ENCODE measurements at places on chromosomes 1 and 21. TPM values are rescaled to one million over a fixed set of nuclear protein-coding genes. Genes with fewer than 3 reads are reported as not detected.

- DNase-seq, result no peak
- H3K27ac ChIP-seq, result no peak overlapping the region
- no peaks in the 10 kb centered on the region for H3K36me3 ChIP-seq
- no peaks in the 10 kb centered on the region for H3K4me1 ChIP-seq
- no peaks in the 10 kb centered on the region for H3K27me3 ChIP-seq
- no peak overlapping the region for H3K4me3 ChIP-seq
Measured at GRCh38 chr21:39874206-39874605, 7.0 kb downstream of the PCP4 start.

DNA sequence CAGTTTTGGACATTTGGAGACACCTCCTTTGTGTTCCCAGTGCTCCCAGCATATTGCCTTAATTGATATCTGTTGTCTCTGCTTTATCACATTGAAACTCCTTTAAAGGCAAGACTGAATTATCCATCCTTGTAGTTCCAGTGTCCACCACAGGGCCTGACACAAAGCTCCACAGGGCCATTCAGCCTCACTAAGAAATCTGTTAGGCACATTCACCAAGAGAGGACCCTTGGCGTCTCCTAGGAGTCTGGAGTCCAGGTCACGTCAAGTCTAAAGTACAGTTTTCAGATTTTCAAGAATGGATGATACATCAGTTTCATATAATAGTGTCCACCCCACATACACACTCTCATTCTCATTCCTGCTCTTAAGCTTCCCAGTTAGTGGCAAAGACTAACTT lies 4.8 kb downstream of the ACP6 start:
- no peaks in the 10 kb centered on the region for H3K36me3 ChIP-seq
- H3K27me3 ChIP-seq, result no peaks in the 10 kb centered on the region
- H3K27ac ChIP-seq, result no peak overlapping the region

DNA sequence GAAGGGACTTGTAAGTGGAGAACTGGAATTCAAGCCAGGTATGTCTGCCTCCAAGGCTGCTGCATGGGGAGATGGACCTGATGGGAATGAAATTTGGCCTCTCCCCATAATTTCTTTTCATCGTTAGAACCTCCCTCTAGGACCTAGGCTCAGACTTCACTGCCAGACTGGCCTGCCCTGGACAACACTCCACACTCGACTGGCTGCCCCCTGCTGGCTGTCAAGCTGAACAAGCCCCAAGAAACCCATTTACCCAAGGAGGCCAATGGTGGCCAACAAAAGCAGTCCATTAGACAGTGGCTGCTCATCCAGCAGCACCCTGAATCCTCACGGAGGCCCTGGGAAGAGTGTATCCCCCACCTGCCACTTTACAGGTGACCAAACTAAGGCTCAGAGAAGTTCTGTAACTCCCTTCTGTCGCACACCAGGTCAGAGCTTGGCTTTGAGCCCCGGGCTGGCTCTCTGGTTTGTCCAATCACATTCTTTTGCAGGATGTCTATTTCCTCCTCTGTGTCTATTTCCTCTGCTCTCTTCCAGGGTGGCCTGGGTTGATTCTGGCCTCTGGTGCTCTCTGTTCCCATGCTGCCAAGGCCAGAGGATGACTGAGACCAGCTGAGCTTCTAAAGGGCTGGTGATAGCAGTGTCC lies 3.8 kb downstream of the RNF186 start:
- no peaks in the 10 kb centered on the region for H3K36me3 ChIP-seq
- no peaks in the 10 kb centered on the region for H3K4me1 ChIP-seq
- H3K27me3 ChIP-seq, result no peaks in the 10 kb centered on the region
- no peak overlapping the region for H3K27ac ChIP-seq

TMEM59 gene
- 146 TPM for total RNA-seq

GRCh38 chr1:29090937-29091618 lies 32.6 kb downstream of the TMEM200B start:
- no peak overlapping the region for H3K27ac ChIP-seq
- H3K4me1 ChIP-seq, result no peaks in the 10 kb centered on the region
- H3K36me3 ChIP-seq, result peaks cover 29% of the 10 kb centered on the region
- no peaks in the 10 kb centered on the region for H3K27me3 ChIP-seq

DNA sequence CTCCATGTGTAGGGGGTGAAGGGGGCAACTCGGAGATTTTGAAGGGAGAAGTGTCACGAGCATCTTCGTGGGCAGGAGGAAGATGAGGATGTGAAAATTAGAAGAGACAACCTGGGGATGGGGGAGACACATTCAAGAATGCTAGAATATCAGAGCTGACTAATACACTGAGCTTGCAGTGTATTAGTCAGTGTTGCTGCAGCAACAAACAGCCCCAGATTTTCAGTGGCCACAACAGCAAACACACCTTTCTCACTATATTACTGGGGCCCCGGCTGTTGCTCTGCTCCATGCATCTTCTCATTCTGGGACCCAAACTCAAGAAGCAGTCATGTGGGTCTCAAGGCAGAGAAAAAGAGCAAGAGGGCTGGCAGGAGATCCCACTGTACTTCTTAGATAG lies 74.8 kb upstream of the SIM2 start:
- H3K4me3 ChIP-seq, result no peak overlapping the region
- H3K27ac ChIP-seq, result no peak overlapping the region
- H3K4me1 ChIP-seq, result no peaks in the 10 kb centered on the region
- H3K36me3 ChIP-seq, result no peaks in the 10 kb centered on the region

GRCh38 chr1:26225033-26225831 lies 8.8 kb upstream of the CEP85 start:
- peaks cover 27% of the 10 kb centered on the region for H3K27me3 ChIP-seq
- peaks cover 16% of the 10 kb centered on the region for H3K4me1 ChIP-seq
- peak overlapping the region; percentile 50 for H3K4me3 ChIP-seq

DNA sequence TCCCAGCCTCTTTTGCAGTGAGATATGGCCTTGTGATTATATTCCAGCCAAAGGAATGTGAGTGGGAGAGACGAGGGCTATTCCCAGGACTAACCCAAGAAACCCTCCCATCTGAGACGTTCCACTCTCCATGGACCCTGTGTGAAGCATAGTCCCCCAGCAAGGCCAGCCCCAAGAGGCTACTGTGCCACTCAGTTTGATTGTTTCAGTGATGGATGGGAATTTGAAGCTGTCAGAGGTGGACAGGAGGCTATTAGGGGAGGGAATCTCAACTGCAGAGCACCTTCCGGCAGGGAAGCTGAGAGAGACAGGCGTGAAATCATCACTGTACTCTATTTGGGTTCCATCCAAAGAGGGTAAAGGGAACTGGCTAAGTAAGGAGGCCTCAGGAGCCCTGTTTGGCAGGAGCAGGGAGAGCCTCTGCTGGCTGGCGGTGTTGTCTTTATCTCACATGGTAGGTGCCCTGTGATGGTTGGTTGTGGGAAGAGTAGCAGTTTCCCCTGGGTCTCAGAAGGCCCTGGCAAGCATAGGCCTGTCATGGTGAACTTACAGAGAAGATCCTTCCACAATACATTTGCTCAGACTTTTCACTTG lies 3.4 kb upstream of the TEX35 start:
- no peaks in the 10 kb centered on the region for H3K36me3 ChIP-seq
- DNase-seq, result no peak
- H3K4me1 ChIP-seq, result no peaks in the 10 kb centered on the region
- no peaks in the 10 kb centered on the region for H3K27me3 ChIP-seq

DNA sequence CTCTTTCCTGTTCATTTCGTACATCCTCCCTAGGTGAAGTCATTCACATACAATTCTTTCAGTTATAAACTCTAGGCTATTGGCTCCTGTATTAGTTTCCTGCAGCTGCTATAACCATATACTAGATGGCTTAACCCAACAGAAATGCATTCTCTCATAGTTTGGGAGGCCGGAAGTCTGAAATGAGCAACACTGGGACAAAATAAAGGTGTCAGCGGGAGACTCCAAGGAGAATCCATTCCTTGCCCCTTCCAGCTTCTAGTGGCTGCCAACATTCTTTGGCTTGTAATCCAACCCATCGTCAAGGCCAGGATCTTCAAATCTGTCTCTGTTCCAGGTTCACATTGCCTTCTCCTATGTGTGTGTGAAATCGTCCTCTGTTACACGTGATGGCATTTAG lies 71.3 kb downstream of the TOR3A start:
- H3K4me1 ChIP-seq, result peaks cover 12% of the 10 kb centered on the region

PRR9 gene
- total RNA-seq, result not detected

- peaks cover 18% of the 10 kb centered on the region for H3K36me3 ChIP-seq
- no peak overlapping the region for H3K27ac ChIP-seq
- peaks cover 3% of the 10 kb centered on the region for H3K4me1 ChIP-seq
Measured at GRCh38 chr1:25445993-25446538, 15.4 kb downstream of the MACO1 start.

- peaks cover 61% of the 10 kb centered on the region for H3K4me1 ChIP-seq
- no peaks in the 10 kb centered on the region for H3K27me3 ChIP-seq
- no peak for DNase-seq
Measured at GRCh38 chr1:1847061-1847850, 43.6 kb downstream of the GNB1 start.

TSPEAR gene
- total RNA-seq, result not detected

DNA sequence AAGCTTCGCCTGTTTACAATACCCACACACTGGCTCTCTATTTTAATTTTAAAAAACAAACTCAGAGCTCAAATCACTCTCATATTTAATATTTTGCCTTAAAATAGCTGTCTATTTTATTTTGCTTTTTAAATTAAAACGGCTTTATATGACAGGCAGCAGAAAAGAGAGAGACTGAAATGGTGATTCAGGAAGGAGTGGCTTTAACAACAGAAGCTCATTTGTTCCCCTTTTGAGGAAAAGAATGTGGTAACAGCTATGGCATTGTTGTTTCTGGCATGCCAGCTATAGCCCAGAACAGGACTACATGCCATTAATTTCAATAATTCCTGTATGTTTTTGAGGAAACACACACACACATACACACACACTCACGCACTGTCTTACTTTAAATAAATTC lies 234.2 kb upstream of the PTBP2 start:
- no peaks in the 10 kb centered on the region for H3K4me1 ChIP-seq
- no peaks in the 10 kb centered on the region for H3K27me3 ChIP-seq
- H3K27ac ChIP-seq, result no peak overlapping the region
- no peaks in the 10 kb centered on the region for H3K36me3 ChIP-seq

DNA sequence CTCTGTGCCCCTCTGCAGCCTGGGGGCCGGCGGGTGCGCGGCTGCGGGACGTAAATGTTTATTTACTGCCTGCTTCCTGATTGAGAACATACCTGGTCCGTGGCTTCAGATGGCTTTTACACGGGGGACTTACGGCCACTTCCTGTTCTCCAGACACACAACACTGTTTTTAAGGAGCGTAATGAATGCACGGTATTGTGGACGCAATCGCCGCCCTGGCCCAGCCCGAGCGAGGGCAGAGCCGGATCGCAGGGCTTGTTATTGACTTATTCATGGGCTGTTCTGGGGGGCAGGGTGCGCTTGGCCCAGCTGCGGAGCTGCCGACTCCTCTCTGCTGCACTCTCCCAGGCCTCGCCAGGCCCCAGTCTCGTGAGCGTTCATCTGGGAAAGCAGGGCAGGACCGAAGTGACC lies 52.8 kb upstream of the ACTRT2 start:
- no peak overlapping the region for H3K27ac ChIP-seq
- H3K36me3 ChIP-seq, result no peaks in the 10 kb centered on the region
- H3K27me3 ChIP-seq, result no peaks in the 10 kb centered on the region
- DNase-seq, result no peak
- H3K4me1 ChIP-seq, result no peaks in the 10 kb centered on the region

- H3K4me3 ChIP-seq, result no peak overlapping the region
- H3K4me1 ChIP-seq, result no peaks in the 10 kb centered on the region
- DNase-seq, result no peak
- H3K27ac ChIP-seq, result no peak overlapping the region
- no peaks in the 10 kb centered on the region for H3K36me3 ChIP-seq
- H3K27me3 ChIP-seq, result no peaks in the 10 kb centered on the region
Measured at GRCh38 chr1:2422523-2422922, 10.2 kb upstream of the PEX10 start.

- DNase-seq, result peak; percentile 57
- peaks cover 20% of the 10 kb centered on the region for H3K4me1 ChIP-seq
- H3K27ac ChIP-seq, result no peak overlapping the region
- H3K27me3 ChIP-seq, result no peaks in the 10 kb centered on the region
- peak overlapping the region; percentile 75 for H3K4me3 ChIP-seq
Measured at GRCh38 chr1:107142140-107142542, 1.3 kb downstream of the NTNG1 start.

DNA sequence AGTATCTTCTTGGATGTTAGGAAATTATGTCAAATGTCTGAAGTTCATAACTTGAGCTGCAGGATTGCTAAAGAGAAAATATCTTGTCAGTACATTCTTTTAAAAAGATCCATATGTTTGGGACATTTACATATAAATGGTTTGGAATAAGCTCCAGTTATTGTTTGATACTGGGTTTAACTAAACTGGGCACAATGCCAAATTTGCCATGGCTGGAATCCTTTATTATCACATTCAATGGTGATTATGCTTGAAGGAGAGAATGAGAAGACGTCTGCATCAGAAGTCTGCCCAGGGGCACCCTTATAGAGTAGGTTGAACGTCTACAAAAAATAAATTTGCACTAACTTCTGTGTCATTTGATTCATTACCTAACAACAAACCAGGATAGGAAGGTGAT lies 652.5 kb downstream of the AMY1C start:
- H3K27me3 ChIP-seq, result no peaks in the 10 kb centered on the region
- no peak overlapping the region for H3K4me3 ChIP-seq
- no peak overlapping the region for H3K27ac ChIP-seq
- H3K36me3 ChIP-seq, result no peaks in the 10 kb centered on the region

GRCh38 chr1:176987016-176987415 lies 177.5 kb downstream of the ASTN1 start:
- H3K27ac ChIP-seq, result no peak overlapping the region
- H3K4me1 ChIP-seq, result no peaks in the 10 kb centered on the region
- H3K27me3 ChIP-seq, result no peaks in the 10 kb centered on the region
- no peak for DNase-seq
- H3K4me3 ChIP-seq, result no peak overlapping the region

DNA sequence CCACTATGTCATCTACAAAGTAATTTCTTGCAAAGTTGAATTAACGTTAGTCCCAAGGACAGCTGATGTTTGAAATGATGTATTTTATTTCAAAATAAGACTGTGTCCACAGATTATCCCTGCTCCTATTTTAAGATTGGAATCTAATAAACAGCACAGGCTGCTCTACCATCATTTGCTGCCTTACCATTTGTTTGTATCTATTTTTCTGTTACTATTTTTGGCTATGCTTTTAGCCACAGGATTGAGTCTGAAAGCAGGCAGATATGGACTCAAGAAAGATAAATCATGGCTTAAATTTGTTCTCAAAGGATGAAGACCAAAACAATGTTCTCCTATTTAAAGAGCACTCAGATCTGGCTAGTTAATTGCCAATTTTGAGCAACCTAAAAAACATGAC lies 105.3 kb downstream of the RGS2 start:
- no peaks in the 10 kb centered on the region for H3K27me3 ChIP-seq
- no peak overlapping the region for H3K27ac ChIP-seq
- no peaks in the 10 kb centered on the region for H3K4me1 ChIP-seq
- no peak overlapping the region for H3K4me3 ChIP-seq
- no peaks in the 10 kb centered on the region for H3K36me3 ChIP-seq
- DNase-seq, result no peak

CD164L2 gene
- not detected for total RNA-seq

ODF2L gene
- total RNA-seq, result 65.9 TPM

DNA sequence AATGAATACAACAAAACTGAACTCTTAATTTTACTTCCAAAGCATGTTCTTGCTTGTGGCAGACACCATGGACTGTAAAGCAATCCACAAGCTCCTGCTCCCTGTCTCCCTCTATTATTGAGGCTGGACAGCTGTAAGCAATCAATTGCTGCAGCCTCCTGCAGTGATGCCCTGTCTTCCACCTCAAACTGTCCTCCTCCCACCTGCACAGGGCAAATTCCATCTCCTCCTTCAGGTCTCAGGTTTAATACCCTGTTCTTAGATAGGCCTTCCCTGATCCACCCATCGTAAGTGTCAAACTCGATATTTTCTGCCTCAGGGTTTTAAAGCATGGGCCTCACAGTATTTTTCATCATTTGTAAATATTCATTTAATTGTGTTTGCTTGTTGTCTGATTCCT lies 81.8 kb downstream of the LYST start:
- no peak overlapping the region for H3K4me3 ChIP-seq

SH3BGR gene
- total RNA-seq, result 1.7 TPM

FCRLB gene
- total RNA-seq, result 3.8 TPM

UMODL1 gene
- total RNA-seq, result 0.36 TPM
